ENCODE measurements at places on chromosomes 7 and 10.

- no peak for DNase-seq
Measured at GRCh38 chr7:134420424-134421125, 38.3 kb downstream of the AKR1B1 start.

GRCh38 chr7:41232086-41232485 lies 470.8 kb downstream of the INHBA start:
- no peak for DNase-seq

DNA sequence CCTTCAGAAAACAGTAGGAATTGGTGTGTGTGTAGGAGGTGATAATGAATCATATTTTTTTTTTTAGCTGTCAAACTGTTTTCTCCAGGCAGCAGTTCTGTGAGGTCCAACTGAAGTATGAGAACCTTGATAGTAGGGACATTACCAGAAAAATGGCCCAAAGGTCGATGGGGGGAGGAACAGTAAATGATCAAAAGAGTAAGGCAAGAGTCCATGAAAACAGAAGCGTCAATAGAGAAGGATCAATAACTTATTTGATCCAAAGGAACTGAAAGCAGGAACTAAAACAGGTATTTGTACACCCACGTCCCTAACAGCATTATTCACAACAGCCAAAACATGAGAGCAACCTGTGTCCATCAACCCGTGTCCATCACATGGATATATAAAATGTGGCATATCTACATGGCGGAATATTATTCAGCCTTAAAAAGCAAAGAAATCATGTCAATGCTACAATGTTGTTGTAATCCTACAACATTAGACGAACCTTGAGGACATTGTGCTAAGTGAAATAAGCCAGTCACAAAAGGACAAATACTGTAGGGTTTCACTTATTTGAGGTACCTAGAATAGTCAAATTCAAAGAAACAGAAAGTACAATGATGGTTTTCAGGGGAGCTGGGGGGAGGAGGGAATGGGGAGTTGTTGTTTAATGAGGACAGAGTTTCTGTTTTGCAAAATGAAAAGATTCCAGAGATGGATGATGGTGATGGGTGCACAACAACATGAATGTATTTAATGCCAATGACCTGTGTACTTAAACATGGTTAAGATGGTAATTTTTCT lies 214.0 kb upstream of the KLF14 start:
- DNase-seq: no peak

GRCh38 chr10:80927419-80928078 lies 389.8 kb downstream of the SH2D4B start:
- no peak for DNase-seq

DNA sequence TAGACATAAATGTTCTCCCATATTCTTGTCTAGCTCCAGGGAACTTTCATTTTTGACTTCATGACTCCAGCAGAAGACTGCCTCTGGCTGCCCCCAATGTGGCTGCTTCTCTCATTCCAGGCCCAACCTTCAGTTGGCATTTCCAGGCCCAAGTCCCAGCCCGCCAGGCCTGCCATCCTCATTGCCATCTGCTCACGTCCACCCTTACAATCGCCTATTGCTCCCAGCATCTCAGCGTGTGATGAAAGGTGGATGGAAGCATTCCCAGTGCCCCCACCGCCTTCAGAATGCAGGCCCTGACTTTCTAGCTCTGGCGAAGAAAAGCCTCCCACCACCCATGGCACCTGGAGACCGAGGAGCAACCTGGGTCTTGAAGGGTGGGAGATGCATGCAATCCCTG lies 132.1 kb upstream of the LANCL2 start:
- no peak for DNase-seq

- DNase-seq: no peak
Measured at GRCh38 chr7:92730808-92731207, 105.6 kb downstream of the CDK6 start.

- DNase-seq: no peak
Measured at GRCh38 chr10:91557651-91558111, 75.2 kb downstream of the PPP1R3C start.

DNA sequence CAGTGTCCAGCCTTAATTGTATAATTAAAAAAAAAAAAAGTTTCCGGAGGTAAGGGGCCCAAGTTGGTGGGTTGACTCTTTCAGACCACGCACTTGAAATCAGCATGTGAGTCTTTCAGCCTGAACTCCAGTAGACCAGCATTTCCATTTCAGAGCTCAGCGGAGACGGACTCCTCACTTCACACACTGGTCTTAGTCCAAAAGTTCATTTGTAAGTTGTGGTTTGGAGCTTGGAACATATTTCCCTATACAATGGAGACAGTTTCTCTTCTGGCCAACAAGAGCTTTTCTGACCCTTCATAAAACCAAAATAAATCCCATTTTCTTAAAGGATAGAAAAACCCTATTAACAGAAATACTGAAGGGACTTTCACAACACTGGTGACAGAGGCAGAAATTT lies 41.0 kb downstream of the ATXN7L1 start:
- DNase-seq: no peak

GRCh38 chr10:130463876-130464364 lies 327.7 kb downstream of the GLRX3 start:
- no peak for DNase-seq

GRCh38 chr7:94183289-94183749 lies 179.2 kb upstream of the BET1 start:
- no peak for DNase-seq

- DNase-seq: no peak
Measured at GRCh38 chr7:17436126-17436525, 137.7 kb downstream of the AHR start.

- DNase-seq: no peak
Measured at GRCh38 chr10:91242940-91243339, 22.5 kb downstream of the PCGF5 start.

GRCh38 chr10:43912469-43912868 lies 263.8 kb upstream of the ZNF32 start:
- no peak for DNase-seq

DNA sequence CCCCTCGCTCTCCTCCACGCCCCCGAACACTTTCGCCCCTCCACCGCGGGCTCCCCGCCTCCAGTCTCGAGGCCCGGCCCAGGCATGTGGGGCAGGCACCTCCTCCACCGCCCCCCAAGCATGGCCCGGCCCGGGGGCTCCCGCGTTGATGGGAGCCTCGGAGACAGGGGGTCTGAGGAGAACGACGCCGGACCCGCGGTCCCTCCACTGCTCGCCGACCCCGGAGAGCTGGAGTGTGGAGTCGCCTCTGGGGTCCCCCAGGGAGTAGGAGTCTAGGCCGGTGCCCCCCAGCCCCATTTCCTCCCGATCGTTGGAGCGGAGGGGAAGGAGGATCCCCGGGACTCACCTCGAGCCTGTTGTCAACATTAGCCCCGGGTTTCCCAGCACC lies 206 bp downstream of the UPF2 start:
- no peak for DNase-seq

DNA sequence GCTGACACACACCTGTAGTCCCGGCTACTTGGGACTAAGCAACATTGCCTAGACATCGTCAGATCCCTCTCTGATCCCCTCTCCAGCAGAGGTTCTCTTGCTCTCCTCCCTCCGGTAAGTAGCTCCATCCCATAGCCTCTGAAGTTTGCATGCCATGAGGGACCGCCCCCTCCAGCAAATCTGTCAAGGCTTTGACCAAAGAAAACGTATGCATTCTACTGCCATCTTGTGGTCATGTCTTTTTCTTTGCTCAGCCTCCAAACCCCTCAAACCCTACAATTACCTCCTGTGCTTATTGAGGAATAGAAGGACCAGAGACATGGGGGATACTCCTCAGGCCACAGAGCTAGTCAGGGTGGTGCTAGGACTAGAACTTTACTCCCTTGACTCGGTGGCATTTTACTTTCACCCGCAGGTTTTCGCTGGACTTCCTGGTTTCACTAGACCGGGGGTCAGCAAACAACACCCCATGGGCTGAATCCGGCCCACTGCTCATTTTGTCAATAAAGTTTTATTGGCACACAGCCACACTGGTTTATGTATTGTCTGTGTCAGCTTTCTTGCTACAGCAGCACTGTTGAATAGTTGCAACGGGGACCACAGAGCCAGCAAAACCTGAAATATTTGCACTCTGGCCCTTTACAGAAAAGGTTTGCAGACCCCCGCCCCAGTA lies 202.6 kb upstream of the FOXK1 start:
- DNase-seq: peak; percentile 9

- DNase-seq: no peak
Measured at GRCh38 chr7:129955993-129956543, 3.3 kb upstream of the UBE2H start.

GRCh38 chr10:34229917-34230316 lies 585.2 kb downstream of the PARD3 start:
- DNase-seq: no peak

- DNase-seq: no peak
Measured at GRCh38 chr10:20668985-20669384, 228.1 kb downstream of the NEBL start.

- no peak for DNase-seq
Measured at GRCh38 chr10:123913688-123914268, 22.2 kb upstream of the CPXM2 start.

GRCh38 chr7:112414855-112415490 lies 35.3 kb upstream of the IFRD1 start:
- DNase-seq: no peak

DNA sequence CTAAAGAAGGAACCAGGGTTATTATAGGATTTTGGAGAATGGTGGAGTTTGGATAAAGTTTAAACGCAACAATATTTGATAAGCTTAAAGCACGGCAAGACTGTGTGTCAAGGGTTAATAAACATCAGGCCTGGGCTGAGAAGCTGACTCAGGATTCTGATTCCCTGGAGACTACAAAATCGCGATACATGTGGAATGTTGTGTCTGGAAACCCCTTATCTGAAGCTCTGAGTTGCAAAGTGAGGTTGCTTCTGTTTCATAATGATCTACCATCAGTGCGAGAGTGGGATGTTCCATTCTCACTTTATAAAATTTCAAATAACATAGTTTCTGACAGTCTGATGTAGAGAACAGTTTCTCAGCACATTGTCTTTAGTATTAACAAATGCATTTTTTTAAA lies 7.8 kb downstream of the C1GALT1 start:
- DNase-seq: no peak

DNA sequence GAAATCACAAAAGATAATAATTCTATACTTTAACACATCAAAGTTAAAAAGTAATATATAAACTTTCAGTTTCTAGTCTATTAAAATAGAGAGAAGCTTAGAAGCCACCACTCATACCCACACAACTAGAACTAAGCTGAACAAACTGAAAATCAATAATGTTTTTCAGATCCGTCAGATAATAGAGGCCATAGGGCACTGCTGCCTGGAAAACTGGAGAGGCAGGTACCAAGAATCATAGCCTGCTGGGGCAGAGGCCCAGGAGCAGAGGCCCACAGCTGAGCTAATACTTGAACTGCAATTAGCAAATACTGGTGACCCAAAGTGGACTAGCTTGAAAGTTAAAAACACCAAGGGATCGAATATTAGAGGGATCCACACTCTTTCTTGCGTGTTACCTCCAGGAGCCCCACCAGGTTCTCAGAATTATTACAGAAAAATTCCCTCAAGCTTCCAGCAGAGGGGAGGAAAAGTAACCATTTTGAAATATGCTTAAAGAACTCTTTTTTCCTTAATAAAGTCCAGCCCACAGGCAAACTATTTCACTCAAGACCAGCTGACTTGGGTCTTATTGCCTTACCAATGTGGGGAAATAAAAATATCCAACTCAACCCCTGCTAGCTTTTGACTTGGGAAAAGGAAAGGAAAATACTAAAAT lies 774.1 kb upstream of the IGFBP3 start:
- no peak for DNase-seq

- DNase-seq: no peak
Measured at GRCh38 chr7:87628780-87629569, 777 bp downstream of the RUNDC3B start.

DNA sequence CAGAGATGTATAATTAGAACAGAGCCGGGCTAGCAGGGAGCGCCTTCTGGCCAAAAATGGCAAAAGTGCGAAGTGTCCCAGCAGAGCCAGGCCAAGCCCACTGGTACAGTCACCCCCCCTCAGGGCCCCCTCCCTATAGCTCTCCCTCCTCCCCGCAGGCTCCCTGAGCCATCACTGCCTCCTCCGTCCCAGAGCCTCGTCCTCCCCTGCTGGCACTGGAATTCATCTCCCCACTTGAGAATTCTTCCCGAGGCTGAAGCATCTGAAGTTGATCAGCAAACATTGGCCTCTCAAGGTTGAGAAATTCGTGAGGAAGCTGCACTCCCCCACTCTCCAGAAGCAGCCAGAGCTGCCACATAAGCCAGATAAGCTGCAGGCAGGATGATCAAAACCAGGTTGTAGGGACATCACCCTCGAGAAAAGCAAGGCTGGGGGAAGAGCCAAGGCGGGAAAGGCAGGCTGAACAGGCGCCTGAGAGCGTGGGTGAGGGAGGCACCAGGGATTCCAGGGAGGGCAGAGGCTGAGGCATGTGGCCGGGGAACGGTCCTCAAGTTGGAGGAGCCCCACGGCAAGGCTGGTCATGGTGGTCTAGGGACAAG lies 23.4 kb downstream of the CAMK2G start:
- no peak for DNase-seq

- no peak for DNase-seq
Measured at GRCh38 chr7:47326220-47326619, 255.7 kb downstream of the TNS3 start.

DNA sequence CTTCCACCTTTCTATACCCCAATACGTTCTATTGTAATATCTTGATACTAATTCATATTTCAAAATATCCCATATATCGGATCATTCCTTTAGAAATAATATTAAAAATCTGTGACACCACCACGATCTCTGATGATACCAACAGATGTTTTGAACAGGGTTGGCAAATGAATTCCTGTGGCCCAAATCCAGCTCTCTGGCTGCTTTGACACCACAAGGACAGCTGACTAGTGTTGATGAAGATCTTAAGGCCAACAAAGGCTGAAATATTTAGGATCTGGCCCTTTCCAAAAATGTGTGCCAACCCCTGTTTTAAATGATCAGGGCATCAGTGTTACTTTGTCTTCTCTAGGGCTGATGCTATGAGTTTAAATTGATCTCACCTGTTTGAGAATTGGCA lies 380.7 kb upstream of the PFKP start:
- DNase-seq: no peak

- DNase-seq: no peak
Measured at GRCh38 chr7:57305192-57305748, 144.7 kb upstream of the ZNF716 start.

- no peak for DNase-seq
Measured at GRCh38 chr10:86964061-86964846, 4.0 kb upstream of the ADIRF start.

GRCh38 chr7:133702960-133703359 lies 424.2 kb upstream of the LRGUK start:
- no peak for DNase-seq

DNA sequence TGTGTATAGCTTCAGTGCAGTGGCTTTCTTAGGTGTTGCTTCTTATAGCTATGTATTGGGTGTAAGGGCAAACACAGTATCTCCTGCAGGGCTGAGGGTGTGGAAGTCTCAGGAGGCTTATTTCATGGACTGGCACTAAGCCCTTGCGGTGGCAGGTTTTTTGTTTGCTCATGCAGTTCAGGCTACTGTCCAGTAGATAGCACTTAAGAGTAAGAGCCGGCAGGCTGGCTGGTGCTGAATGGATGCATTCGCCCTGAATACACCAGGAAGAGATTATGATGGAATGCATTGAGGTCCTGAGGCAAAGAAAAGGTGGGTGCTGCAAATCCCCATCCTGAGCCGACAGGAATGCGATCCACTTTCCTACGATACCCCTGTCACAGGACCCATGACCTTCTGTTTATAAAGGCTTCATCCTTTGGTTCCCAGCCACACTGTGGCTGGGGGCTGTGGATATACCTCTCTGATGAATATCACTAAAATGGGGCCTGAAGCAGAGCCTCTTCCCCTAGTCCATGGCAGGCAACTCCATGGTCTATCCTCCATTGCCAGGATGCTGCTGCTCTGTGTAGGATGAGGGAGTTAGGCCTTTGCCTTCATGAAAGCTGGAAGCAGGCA lies 44.9 kb downstream of the ANXA8 start:
- DNase-seq: no peak

All from GOT3 (cell line).